Pulmonary artery endothelial cell (primary cell): ENCODE measurements at places on chromosomes 13 and 19. TPM values are rescaled to one million over a fixed set of nuclear protein-coding genes. Genes with fewer than 3 reads are reported as not detected.

Gene REEP6
- 0.53 and 0.60 TPM in 2 replicates for total RNA-seq

Gene RDH8
- total RNA-seq: not detected in 2 replicates

Gene ZSCAN4
- not detected in 2 replicates for total RNA-seq

Gene ANGPTL8
- total RNA-seq: not detected in 2 replicates

Gene DZIP1
- 22.5 and 23.8 TPM in 2 replicates for total RNA-seq

Gene CASP14
- not detected in 2 replicates for total RNA-seq

Gene NCCRP1
- not detected in 2 replicates for total RNA-seq

Gene KLHL1
- not detected in 2 replicates for total RNA-seq

DNA sequence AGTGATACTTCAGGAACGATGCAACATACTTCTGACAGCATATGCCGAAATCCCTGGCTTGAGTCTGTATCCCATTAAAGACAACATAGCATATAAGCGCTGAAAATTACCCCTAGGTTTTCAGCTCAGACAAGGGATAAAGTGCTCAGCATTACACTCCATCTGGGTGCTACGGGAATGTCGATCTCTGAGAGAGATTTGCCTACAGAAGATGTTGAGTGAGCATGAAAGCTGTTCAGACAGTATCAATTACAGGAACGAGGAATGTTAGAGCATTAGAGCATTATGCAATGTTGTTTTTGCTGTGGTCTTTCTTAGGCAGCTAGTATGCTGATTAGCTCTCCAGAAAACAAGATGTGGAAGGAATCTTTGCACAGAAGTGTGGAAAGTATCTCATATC is 484.5 kb downstream of the LIG4 start:
- no peak for DNase-seq

DNA sequence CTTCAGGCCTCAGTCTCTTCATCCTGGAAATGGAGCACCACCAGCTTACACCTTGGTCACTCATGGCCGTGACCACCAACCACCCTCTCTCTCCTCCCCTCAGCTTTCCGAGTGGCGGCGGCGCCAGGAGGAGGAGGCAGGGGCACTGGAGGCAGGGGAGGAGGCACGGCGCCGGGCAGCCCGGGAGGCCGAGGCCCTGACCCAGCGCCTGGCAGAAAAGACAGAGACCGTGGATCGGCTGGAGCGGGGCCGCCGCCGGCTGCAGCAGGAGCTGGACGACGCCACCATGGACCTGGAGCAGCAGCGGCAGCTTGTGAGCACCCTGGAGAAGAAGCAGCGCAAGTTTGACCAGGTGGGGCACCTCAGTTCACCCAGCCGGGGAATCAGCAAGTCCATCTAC is 47.7 kb downstream of the KCNC3 start:
- no peak for DNase-seq

- DNase-seq: no peak
Observed at GRCh38 chr13:109687559-109688448, 98.6 kb downstream of the IRS2 start.

DNA sequence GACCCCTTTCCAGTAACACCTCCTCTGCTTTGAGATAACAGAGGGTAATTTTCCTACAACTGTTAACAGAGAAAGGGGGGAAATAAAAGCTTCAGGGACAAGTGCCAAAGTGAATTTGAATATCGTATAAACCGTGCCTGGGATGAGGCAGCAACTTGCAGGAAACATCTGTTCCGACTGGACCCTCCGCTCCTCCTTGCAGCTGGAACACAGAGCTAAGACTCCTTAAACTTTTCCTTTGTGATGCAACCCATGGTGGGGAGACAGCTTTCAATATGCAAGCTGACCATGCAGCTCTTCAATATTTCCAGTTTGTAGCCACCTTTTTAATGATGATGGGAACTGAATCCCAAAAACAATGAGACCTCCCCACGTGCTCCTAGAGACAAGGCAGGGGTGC is 432.6 kb downstream of the ZNF536 start:
- DNase-seq: no peak

DNA sequence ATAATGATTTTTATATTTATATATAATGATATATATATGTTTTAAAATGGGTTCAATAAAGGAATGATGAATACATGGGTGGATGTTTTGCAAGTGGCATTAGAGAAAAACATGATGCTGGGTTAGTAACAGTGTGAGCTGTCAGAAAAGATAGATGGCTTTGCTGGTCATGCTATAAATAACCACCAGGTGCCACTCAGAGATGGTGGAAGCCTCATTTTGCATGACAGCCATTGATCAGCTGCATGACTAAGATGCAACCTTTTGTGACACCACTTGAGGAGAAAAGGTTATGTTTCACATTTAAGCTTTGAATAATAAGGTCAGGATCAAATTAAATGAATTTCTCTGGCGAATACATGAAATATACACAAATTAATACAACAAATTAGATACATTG is 737.7 kb downstream of the PCDH9 start:
- no peak for DNase-seq

DNA sequence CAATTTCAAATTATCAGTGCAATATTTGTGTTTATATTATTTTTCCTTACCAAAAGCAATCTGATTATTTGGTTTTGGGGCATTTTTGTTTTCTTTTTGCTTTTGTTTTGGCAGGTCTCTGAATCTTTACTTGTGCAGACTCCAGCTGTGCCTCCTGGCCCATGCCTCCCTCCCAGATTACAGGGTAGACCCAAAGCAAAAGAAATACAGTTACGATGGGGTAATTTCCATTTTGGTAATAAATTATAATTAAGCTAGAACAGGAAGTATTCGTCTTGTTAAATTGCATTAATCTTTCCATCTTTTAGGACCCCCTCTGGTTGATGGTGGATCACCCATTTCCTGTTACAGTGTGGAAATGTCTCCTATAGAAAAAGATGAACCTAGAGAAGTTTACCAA is 29.2 kb upstream of the MLNR start:
- no peak for DNase-seq

GRCh38 chr19:28504727-28505126 is 708.2 kb downstream of the UQCRFS1 start:
- DNase-seq: no peak

- DNase-seq: no peak
Observed at GRCh38 chr13:113407103-113407530, 43.2 kb upstream of the GRTP1 start.

- no peak for DNase-seq
Observed at GRCh38 chr13:77919921-77920294, 1.3 kb upstream of the EDNRB start.

DNA sequence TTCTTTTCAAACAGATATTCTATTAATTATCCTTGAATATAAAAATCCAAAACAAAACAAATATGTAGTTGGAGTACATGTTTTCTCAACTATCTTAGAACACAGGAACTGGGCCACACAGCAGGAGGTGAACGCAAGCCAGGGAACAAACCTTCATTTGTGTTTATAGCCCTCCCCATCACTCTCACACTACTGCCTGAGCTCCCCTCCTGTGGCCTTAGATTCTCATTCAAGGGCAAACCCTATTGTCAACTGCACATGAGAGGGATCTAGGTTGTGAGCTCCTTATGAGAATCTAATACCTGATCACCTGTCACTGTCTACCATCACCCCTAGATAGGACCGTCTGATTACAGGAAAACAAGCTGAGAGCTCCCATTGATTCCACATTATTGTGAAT is 427.1 kb upstream of the PRR20A start:
- DNase-seq: no peak

DNA sequence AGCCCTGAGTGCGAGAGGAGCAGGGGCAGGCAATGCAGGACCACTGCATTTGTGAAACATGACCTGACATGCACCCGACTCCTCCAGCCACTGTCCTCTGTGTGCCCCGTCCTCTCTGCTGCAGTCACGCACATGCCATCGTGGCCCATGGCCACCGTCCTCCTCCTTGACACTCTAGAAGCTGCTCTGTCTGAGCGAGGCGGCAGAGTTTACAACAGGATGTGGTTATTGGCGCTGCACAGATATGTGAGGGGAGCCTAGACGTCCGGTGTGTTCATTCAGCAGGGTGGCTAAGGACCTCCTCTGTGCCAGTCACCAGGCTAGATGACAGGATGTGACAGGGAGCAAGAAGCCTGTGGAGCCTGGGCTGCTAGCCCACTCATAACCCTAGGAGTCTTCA is 277.8 kb downstream of the FOXO1 start:
- no peak for DNase-seq

- no peak for DNase-seq
Observed at GRCh38 chr19:39032063-39032918, at the start of gene FBXO27. FBXO27 (minus strand) TSS chr19:39032549; CDS start chr19:39032227, 322 bp downstream.

DNA sequence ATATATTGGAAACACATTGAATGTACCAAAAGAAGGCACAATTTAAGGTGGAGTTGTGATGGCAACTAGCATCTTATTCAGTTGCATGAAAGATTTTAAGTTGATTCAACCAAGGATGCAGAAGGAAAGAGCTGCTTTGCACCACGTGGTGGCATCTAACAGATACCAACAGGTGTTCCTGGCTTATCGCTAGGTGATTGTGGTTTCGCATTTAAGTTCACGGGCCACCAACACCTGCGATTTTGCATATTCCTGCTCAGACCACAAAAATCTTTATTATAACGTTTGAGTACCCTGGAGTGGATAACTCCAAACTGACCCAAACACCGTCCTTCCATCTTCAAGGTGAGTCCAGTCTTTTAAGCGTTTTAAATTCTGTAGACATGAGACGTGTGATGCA is 45.3 kb downstream of the RGCC start:
- no peak for DNase-seq

DNA sequence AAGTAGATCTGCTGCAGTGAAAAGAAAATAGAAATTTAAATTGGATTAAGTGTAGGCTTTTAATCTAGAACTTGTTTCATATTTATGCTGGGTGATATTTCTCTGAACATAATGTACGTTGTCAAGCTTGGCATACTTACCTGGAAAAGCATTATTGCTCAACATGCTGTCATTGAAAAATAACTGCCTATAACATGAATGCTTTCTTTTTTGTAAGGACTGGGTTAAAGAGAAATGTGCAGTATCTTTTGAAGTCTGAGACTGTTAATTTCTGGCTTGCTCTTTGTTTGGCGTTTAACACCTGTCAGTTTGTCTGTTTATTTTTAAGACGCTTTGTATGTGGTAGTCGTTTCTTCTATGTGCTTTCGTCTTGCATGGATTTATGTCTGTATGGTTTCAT is 175.2 kb downstream of the LMO7 start:
- no peak for DNase-seq

- DNase-seq: no peak
Observed at GRCh38 chr13:20090349-20090748, 70.5 kb downstream of the GJA3 start.

- no peak for DNase-seq
Observed at GRCh38 chr13:80873589-80873988, 532.7 kb upstream of the SPRY2 start.

GRCh38 chr19:1553415-1553814 is 14.7 kb downstream of the MEX3D start:
- no peak for DNase-seq

GRCh38 chr19:52492201-52492993 is 35.1 kb upstream of the ZNF808 start:
- no peak for DNase-seq

- no peak for DNase-seq
Observed at GRCh38 chr13:93824286-93824685, 597.7 kb downstream of the GPC6 start.

- DNase-seq: no peak
Observed at GRCh38 chr13:41995946-41996345, 35.0 kb upstream of the VWA8 start.

- DNase-seq: no peak
Observed at GRCh38 chr19:30487178-30487577, 115.0 kb downstream of the ZNF536 start.

DNA sequence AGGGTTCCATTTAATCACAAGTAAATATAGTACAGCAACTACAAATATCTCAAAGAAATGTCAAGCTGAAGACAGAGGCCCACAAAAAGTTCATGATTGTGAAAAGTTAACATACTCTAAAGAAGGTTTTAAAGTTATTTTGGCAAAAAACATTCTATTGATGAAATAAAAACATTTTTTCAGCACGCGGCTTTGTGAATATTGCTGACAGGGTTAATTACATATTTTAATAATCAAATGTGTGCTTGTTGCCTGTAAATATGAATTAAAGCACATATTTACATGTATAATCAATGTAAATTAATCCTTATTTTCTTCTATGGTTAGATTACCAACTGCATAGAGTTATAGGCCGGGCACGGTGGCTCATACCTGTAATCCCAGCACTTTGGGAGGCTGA is 328.1 kb downstream of the MZT1 start:
- DNase-seq: no peak

DNA sequence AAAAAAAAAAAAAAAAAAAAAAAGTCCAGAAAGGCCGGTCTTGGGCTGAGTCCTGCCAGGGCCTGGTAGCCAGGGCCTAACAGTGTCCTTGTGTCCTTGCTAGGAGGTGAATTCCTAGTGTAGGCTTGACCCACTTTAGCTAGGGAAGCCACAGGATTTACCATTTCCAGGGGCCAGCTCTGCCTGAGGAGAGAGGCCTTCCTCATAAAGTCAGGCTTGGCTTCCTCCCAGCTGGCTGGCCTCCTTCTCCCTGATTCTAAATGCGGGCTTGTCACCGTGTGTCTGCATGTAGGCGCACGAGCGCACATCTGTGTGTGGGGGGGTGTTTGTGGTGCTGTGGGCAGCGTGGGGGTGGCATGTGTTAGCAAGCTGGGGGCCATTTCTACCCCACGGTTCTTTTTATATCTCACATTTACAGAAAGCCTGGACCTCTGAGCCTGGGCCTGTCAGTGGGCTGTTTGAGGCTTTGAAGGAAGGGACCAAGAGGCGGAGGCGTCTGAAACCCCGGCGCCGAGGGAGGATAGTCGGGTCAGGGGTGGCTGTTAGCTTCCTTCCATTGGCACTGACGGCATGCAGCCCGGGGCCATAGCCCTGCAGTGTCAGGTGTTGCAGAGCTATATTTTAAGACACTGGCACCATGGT is 31.7 kb downstream of the IER2 start:
- DNase-seq: no peak

DNA sequence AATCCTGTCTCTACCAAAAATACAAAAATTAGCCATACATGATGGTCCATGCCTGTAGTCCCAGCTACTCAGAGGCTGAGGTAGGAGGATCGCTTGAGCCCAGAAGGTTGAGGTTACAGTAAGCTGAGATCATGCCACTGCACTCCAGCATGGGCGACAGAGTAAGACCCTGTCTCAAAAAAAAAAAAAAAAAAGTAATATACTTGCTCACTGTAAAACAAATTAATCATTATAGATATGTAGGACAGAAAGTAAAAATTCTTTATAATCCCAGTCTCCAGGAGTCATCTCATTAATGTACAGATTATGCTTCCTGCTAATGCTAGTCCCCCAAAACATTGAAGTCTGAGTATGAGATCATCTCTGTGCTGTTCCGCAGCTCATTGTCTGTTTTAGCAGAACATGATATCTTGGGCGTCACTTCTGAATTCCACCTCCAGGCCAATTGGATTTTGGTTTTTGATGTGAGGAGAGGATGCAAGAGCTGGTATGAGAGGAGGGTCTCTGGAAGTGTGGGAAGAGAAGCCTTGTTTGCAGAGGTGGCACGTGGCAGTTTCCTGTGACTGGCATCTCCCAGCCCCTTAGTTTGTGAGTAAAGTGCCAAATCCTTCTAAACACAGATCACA is 75.4 kb upstream of the NPAS1 start:
- DNase-seq: no peak

DNA sequence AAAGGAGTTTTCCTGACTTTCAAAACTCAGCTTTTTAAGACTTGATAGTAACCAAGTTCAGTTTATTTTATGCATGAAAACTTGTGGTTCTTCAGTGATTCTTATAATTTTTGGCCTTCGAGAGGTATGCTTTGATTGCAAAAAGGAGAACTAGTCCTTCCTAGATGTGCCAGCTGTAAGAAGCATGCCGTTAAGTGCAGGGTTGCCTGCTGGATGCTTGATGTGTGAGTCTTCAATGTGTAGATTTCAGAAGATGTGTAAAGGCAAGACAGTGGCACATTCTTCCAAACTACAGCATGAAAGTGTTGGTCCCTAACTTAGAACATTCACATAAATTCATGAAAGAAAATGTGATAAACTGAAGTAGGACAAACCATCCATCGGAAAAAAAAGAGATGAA is 532.5 kb downstream of the DCT start:
- no peak for DNase-seq
